ENCODE measurements at places on chromosomes 7 and 10. TPM values are rescaled to one million over a fixed set of nuclear protein-coding genes. Genes with fewer than 3 reads are reported as not detected.

ARHGAP21 gene
- total RNA-seq = 59.0 TPM

TLL2 gene
- total RNA-seq = under 0.01 TPM

NKX1-2 gene
- not detected for total RNA-seq

AMPH gene
- 1.9 TPM for total RNA-seq

DRGX gene
- total RNA-seq = not detected

YWHAG gene
- 38.1 TPM for total RNA-seq

AP1S1 gene
- 156 TPM for total RNA-seq

PLCE1 gene
- total RNA-seq = 3.5 TPM

ANKRD1 gene
- total RNA-seq = 6.5 TPM

Data from bronchus fibroblast of lung (primary cell).